Breast epithelium (tissue), 4 donors: ENCODE measurements at places on chromosomes 3 and 15. TPM values are rescaled to one million over a fixed set of nuclear protein-coding genes. Genes with fewer than 3 reads are reported as not detected.

DNA sequence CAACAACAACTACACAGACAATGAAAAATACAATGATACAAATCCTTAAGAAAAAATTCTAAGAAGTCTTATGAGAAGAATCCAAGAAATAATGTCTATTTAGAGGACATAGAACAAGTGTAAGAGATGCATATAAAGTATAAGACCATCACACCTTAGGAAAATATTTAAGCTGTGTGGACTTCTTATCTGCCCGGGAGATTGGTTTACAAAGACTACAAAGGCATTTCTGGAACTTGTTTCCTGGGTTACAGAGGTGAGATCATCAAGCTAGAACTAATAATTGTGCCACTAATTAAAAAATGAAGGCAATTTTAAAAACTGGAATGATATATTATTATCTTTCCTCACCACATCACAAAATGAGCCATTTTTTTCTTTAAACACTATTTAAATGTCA, 507.1 kb downstream of the GRM7 start:
- DNase-seq = no peak

DNA sequence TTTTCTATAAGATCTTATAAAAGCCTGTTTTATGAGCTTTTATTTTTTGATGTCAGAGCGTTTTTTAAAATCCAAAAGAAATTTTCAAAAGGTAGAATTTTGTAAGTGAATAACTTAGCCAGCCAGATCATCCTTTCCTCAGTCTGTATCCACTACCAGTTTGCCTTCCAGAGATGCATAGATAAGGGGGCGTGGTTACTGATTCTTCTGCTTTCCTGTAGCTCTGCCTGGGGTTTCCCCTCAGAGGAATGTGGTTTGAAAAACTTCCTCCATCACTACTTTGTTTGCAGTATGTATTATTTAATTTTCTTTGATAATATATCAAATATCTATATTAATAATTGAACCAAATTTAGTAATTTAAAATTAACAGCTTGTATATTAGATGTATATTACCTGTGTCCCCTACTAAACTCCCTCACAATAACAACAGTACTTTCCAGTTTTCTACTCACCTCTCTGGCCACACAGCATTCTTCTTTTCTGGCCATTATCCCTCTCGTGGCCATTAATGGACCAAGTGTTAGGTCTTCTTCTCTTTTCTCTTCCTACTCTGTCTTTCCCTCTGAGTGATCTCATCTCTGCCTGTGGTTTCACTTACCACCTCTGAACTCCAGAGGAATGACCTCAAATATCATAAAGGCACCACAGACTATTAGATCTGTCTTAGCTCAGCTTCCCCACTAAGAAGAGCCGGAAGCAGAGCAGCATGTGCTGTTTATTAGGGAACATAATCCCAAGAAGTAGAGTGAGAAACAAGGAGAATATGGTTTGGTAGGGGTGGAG, 239.7 kb downstream of the UBE2E2 start:
- no peak for DNase-seq

- no peak for DNase-seq
Measured at GRCh38 chr15:84113919-84114318, 121.7 kb upstream of the GOLGA6L4 start.

- DNase-seq = no peak
Measured at GRCh38 chr15:86611417-86612040, 531.9 kb downstream of the AGBL1 start.

DNA sequence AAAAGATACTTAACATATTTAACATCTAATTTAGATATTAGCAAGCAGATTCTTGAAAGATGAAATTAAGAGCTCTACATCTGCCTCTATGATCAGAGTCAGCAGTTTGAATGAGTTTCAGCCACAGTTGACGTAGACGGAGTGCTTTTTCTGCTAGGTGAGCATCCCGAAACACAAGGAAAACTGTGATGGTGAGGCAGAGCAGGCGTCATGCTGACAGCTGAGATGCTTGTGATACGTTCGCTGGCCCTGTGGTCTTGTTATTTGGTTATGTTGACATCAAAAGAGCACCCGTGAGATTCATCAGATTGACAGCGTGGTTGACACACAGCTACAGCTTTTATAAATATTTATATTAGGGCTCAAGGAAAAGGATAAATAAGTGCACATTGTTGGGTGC, 19.6 kb upstream of the GOLGA8B start:
- no peak for DNase-seq

DNA sequence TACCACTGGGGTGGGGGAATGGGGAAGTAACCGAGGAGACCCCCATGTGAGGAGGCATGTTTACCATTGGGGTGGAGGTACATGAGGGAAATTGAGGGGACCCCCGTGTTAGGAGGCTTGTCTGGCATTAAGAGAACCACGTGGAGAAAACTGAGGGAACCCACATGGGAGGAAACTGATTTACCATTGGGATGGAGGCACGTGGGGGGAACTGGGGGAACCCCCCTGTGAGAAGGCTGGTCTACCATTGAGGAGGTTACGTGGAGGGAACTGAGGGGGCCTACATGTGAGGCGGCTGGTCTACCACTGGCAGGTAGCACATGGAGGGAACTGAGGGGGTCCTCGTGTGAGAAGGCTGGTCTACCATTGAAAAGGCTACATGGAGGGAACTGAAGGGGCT, 159.4 kb downstream of the FBLN2 start:
- no peak for DNase-seq

DNA sequence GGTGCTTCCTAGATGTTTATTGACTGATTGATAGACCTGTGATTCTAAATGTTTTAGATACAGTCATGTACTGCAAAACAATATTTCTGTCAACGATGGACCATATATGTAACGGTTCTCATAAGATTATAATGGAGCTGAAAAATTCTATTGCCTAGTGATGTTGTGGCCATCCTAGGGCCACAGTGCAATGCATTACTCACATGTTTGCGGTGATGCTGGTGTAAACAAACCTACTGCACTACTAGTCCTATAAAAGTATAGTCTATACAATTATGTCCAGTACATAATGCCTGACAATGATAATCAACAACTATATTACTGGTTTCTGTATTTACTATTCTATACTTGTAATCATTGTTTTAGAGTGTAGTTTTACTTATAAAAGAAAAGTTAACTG, 46.8 kb downstream of the CHST2 start:
- DNase-seq = no peak

DNA sequence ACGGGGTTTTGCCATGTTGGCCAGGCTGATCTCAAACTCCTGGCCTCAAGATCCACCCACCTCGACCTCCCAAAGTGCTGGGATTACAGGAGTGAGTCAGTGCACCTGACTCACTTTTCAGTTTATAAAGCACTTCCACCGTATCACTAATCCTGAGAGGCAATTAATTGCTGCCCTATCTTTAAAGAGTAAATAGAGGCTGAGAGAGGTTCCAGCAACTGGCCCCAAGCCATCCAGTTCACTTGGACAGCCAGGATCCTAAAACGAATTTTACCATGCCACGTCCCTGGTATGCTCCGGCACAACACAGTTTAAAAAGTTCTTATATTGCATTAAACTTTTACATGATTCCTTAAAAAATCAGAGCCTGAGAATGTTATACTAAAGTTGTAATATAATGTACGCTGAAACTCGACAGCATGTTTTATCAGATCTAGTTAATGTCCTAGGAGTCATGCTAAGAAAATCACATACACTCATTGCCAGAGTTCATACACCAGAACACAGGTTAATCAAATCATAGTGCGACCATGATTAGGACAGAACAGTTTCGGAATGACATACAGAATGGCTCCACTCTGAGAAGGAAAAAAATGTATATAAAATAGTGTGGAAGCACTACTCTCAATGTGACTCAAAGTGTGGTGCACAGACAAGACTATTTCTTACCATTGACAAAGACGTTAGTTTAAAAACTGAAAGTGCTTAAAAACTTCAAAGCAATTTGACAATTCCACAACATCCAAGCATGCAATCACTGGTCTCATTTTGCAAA, 125.4 kb downstream of the ULK4 start:
- DNase-seq = no peak

GRCh38 chr3:26623419-26624208, 1.0 kb downstream of the LRRC3B start:
- DNase-seq = no peak

DNA sequence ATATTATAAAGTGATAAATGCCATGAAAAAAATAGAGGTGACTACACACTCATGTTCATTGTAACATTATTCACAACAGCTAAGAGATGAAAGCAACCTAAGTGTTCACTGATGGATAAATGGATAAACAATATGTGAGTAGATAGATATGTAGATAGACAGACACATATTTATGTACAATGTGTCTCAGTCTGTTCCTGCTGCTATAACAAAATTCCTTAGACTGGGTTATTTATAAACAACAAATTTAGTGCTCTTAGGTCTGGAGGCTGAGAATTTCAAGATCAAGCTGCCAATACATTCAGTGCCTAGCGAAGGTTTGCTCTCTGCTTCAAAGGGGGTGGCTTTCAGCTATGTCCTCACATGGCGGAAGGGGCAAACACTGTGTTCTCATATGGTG, 312.5 kb downstream of the ZNF621 start:
- no peak for DNase-seq

- no peak for DNase-seq
Measured at GRCh38 chr3:7166460-7166859, 305.5 kb downstream of the GRM7 start.

GRCh38 chr15:65377105-65377975, 462 bp downstream of the IGDCC3 start:
- DNase-seq = no peak

DNA sequence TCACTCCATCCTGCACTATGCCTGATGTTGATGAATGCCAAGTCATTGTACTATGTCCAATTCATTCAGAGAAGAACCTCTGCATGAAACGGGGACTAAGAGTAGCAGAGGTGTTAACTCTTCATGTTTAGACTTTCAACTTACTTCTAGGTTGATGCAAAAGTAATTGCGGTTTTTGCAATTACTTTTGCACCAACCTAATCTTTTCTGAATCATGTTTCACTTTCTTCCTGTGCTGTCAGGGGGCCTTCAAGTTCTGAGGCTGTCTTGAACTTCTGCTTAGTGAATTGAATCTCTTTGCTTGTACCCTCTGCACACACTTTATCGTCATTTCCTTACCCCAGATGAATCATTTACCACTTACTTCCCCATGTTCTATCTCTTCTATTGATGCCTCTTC, 636.2 kb downstream of the NAALADL2 start:
- no peak for DNase-seq

GRCh38 chr3:130656627-130657026, 90.0 kb downstream of the PIK3R4 start:
- DNase-seq = no peak

DNA sequence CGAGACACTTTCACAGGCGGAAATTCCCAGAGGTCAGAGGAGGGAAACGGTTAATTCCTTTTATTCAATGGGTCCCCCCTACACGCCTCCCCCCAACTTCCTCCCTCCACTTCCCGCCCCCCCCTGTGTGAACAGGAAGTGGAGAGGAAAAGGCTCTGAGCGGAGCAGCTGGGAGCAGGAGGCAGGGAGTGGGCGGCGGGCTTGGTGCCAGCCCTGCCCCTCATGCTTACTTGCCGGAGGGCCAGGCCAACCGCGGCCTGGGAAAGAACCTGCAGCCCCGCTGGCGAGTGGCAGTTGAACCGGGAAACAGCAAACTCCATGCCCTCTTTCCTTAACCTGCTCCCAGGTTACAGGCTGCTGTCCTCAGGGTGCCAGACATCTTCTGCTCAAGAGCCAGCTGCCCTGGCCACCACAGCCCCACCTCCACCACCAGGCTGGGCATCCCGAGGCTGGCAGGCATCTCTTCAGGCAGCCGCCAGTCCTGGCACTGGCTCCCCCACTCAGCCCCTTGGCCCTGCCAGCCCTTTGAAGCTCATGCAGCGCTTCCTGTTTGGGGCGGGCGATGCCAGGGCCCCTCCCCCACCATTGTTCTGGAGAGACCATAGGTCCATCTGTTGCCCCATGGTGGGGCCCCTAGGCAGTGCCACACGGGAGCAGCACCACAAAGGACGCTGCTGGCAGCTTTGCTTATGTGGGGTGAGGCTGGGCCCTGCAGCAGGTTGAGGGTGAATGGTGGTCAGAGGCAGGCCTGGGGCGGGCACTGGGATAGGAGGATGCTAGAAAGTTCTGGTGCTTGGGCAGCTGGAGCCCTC, 12.9 kb downstream of the VPS18 start:
- DNase-seq = no peak

GRCh38 chr15:62858343-62858742, 184.2 kb upstream of the TPM1 start:
- no peak for DNase-seq

- DNase-seq = peak; percentile 77
Measured at GRCh38 chr3:134312072-134312872, 61.6 kb upstream of the RYK start.

LINGO1 gene
- total RNA-seq = 1.2 TPM

SLC9C1 gene
- total RNA-seq = 0.15 TPM

PPM1L gene
- total RNA-seq = 24.6 TPM

GRIP2 gene
- total RNA-seq = 0.33 TPM

CRTAP gene
- total RNA-seq = 535 TPM

ZMYND10 gene
- 2.6 TPM for total RNA-seq

CNTN6 gene
- total RNA-seq = not detected

COL6A5 gene
- total RNA-seq = not detected

SEMA6D gene
- total RNA-seq = 10.5 TPM

FXR1 gene
- total RNA-seq = 130 TPM

NR2E3 gene
- total RNA-seq = 1.6 TPM

CHRM5 gene
- total RNA-seq = not detected

UROC1 gene
- not detected for total RNA-seq

LRRC31 gene
- 7.5 TPM for total RNA-seq
